Airway epithelial cell (primary cell): ENCODE measurements at places on chromosomes 13 and 19. TPM values are rescaled to one million over a fixed set of nuclear protein-coding genes. Genes with fewer than 3 reads are reported as not detected.

Gene ZNF426
- total RNA-seq, result 5.5 and 9.9 TPM in 2 replicates

Gene GAPDHS
- not detected in 2 replicates for total RNA-seq

Gene ZNF221
- total RNA-seq, result 0.79 and 1.8 TPM in 2 replicates

Gene ZNF433
- 3.8 and 5.3 TPM in 2 replicates for total RNA-seq

Gene RNF17
- not detected in 2 replicates for total RNA-seq

Gene KASH5
- not detected in 2 replicates for total RNA-seq

Gene ZNF578
- total RNA-seq, result 0.14 and 0.35 TPM in 2 replicates

Gene OR7G2
- not detected in 2 replicates for total RNA-seq

Gene DIAPH3
- total RNA-seq, result 10.2 and 13.2 TPM in 2 replicates

Gene CADM4
- 13.9 and 18.8 TPM in 2 replicates for total RNA-seq
